Right cardiac atrium (tissue), 5 donors: ENCODE measurements at places on chromosomes 5 and 9. TPM values are rescaled to one million over a fixed set of nuclear protein-coding genes. Genes with fewer than 3 reads are reported as not detected.

DNA sequence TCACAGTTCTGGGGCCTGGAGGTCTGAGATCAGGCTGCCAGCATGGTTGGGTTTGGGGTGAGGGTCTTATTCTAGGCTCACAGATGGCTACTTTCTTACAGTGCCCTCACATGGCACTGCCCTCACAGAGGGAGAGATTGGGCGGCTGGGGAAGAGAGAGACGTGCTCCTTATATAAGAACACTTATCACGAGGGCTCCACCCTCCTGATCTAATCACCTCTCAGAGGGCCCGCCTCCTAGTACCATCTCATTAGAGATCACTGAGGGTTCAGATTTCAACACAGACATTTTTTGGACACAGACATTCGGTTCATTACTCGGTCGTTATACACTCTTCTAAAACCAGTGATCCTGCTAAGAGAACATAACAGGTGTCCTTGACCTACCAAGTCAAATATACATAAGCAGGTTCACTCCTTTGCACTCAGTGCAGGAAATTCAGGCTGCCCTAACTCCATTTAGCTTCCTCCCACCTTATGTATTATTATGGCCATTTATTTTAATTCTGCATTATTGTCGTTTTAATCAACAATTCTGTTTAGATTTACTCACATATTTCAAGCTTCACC lies 121.7 kb downstream of the ICE1 start:
- DNase-seq = no peak

DNA sequence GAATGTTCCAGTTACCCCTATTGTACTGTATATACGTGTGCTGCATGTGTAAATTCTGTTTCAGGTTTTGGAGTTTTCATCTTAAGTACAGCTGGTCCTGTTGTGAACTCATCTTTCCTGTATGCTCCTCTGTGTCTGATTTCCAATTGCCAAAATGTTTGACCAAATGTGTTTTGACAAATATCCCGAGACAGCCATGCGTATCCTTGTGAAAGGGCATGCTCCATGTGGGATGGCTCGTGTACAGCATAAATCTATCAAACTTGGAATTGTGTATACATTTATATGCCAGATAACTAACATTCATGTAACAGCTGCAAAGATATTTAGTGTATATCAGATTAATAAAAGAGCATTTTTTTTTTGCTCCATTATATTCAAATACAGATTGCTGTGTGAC lies 69.5 kb upstream of the IQGAP2 start:
- DNase-seq = no peak

- DNase-seq = no peak
These were observed 65.6 kb upstream of the CD180 start for GRCh38 chr5:67262206-67262605.

The IQGAP2 gene
- total RNA-seq = 9.2 TPM

The TTC33 gene
- 16.8 TPM for total RNA-seq

The ROR2 gene
- total RNA-seq = 36.7 TPM
